Stomach (tissue), 19 donors: ENCODE measurements at places on chromosomes 5 and 9. TPM values are rescaled to one million over a fixed set of nuclear protein-coding genes. Genes with fewer than 3 reads are reported as not detected.

DNA sequence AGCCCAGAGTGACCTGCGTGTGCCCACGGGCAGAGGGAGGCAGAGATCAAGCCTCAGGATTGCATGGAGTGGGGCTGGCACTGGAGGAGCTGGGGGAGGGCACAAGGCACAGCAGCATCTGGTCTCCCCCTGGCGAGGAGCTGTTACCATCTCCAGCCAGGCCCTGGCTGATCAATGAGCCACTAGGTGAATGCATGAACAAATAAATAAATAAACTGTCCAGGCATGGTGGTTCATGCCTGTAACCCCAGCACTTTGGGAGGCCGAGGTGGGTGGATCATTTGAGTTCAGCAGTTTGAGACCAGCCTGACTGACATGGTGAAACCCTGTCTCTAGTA is 14.3 kb upstream of the PSMB7 start:
- H3K27ac ChIP-seq, result no peak overlapping the region
- DNase-seq, result no peak
- no peaks in the 10 kb centered on the region for H3K27me3 ChIP-seq

- peak overlapping the region; percentile 49 for H3K27ac ChIP-seq
- H3K36me3 ChIP-seq, result peaks cover 25% of the 10 kb centered on the region
- H3K4me1 ChIP-seq, result peaks cover 56% of the 10 kb centered on the region
- no peaks in the 10 kb centered on the region for H3K27me3 ChIP-seq
- no peak overlapping the region for H3K4me3 ChIP-seq
These were observed 3.9 kb downstream of the ALAD start for GRCh38 chr9:113397203-113397631.

The FAM151B gene
- 0.58 TPM for total RNA-seq

DNA sequence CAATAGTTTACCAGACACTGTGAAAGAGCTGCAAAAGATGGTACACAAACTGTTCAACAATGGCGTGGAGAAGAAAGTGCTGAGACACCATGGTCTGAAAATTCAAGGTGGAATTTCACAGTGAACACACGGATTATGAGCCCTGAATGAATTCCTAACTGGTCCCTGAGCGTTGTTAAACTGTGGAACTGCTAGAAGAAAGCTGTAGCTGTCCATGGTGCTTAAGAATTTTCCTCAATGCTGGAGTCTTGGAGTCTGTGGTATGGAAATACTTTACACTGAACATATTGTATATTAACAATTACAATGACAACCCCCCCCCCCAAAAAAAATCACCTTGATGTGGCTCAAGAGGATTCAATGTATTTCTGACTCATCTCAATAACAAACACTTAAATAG is 68.5 kb downstream of the SLC24A2 start:
- peak; percentile 65 for DNase-seq
- no peak overlapping the region for H3K4me3 ChIP-seq
- H3K27me3 ChIP-seq, result no peaks in the 10 kb centered on the region
- no peaks in the 10 kb centered on the region for H3K36me3 ChIP-seq
- no peak overlapping the region for H3K27ac ChIP-seq

- H3K4me1 ChIP-seq, result no peaks in the 10 kb centered on the region
- H3K27me3 ChIP-seq, result no peaks in the 10 kb centered on the region
- DNase-seq, result no peak
- H3K27ac ChIP-seq, result no peak overlapping the region
- no peaks in the 10 kb centered on the region for H3K36me3 ChIP-seq
These were observed 41.1 kb upstream of the TEX48 start for GRCh38 chr9:114722937-114723620.

DNA sequence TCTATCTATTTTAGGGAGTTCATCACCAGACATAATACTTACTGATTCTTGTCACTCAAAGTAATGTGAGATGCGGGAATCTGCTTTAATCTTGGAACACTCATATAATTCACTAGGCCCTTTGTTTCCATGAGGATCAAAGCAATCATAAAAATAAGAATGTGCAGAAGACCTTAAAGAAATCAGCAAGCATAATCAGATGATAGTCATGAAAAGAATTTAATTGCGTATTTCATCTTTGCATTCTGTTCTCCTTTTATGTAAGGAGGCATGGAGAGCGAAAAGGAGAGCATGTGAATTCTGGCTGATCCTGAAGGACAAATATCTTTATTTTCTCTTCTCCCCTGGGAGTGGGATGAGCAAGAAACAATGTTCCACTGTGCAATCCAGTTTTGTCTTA is 128.0 kb downstream of the RAB3C start:
- H3K27ac ChIP-seq, result no peak overlapping the region
- H3K4me3 ChIP-seq, result no peak overlapping the region
- no peaks in the 10 kb centered on the region for H3K36me3 ChIP-seq
- no peaks in the 10 kb centered on the region for H3K4me1 ChIP-seq
- no peak for DNase-seq

The FST gene
- 1.8 TPM for total RNA-seq

DNA sequence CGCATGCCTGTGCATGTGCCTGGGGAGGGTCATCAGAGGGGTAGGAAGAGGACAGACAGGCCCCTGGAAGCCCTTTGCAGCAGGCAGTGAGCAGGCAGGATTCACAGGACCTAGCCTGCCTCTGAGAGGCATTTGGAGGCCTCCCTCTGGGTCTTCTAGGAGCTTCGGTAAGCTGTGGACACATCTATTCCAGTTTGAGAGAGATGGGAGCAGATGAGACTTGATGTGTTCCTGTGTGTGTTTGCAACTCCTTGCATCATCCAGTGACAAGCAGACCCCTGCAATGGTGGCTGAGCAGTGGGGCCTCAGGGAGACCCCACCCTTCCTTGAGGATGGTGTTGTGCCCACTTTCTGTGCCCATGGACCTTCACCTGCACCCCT is 64.0 kb downstream of the GADD45G start:
- H3K27me3 ChIP-seq, result no peaks in the 10 kb centered on the region
- H3K36me3 ChIP-seq, result no peaks in the 10 kb centered on the region
- H3K4me1 ChIP-seq, result peaks cover 38% of the 10 kb centered on the region
- H3K27ac ChIP-seq, result peak overlapping the region; percentile 82
- no peak overlapping the region for H3K4me3 ChIP-seq

- no peak overlapping the region for H3K27ac ChIP-seq
- H3K27me3 ChIP-seq, result no peaks in the 10 kb centered on the region
- H3K4me3 ChIP-seq, result no peak overlapping the region
These were observed 92.0 kb upstream of the IRX4 start for GRCh38 chr5:1974501-1975405.

DNA sequence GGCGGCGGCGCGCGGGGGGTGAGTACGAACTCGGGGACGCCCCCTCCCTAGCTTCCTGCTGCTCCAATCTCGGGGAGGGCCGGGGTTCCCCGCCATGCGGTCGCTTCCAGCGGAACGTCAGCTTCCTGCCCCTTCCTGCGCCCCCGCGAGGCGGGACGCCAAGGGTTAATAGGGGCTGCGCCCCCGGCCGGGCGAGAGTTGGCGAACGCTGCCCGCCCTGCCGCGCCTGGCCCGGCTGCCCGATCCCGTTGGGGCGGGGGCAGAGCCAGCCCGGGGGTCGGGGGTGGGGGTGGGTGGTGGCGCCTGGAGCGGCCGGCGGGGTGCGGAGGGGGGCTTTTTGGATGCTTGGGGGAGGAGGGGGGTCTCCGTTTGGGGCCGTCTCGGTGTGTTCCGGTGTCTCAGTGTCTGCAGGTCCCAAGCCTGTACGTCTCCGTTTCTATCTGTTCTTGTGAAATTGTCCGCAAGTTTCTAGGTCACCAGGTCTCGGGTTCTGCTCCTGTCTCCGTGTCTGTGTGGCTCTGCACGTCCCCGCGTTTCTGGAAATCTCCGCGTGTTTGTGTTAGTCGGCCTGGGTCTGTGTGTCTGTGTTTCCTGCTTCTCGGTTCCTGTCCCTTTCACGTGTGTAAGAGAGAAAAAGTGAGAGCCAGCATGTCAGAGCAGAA is 789 bp downstream of the COL27A1 start:
- H3K27me3 ChIP-seq, result peaks cover 7% of the 10 kb centered on the region
- H3K27ac ChIP-seq, result peak overlapping the region; percentile 69
- peak overlapping the region; percentile 71 for H3K4me3 ChIP-seq
- H3K36me3 ChIP-seq, result no peaks in the 10 kb centered on the region

GRCh38 chr9:133335924-133336811 is at the start of gene SURF6:
TSS of gene SURF6 (minus strand) at chr9:133336188. CDS start at chr9:133336132, 56 bp downstream.
- peak within 1 kb of the TSS; percentile 94 for H3K4me3 ChIP-seq
- peak within 1 kb of the TSS; percentile 77 for H3K27ac ChIP-seq
- H3K4me1 ChIP-seq, result peaks cover 31% of the 10 kb centered on the region

The ARL10 gene
- 2.9 TPM for total RNA-seq

GRCh38 chr9:121818016-121818661 is 166.7 kb downstream of the DAB2IP start:
- no peak overlapping the region for H3K27ac ChIP-seq
- peaks cover 3% of the 10 kb centered on the region for H3K4me1 ChIP-seq
- no peaks in the 10 kb centered on the region for H3K27me3 ChIP-seq

DNA sequence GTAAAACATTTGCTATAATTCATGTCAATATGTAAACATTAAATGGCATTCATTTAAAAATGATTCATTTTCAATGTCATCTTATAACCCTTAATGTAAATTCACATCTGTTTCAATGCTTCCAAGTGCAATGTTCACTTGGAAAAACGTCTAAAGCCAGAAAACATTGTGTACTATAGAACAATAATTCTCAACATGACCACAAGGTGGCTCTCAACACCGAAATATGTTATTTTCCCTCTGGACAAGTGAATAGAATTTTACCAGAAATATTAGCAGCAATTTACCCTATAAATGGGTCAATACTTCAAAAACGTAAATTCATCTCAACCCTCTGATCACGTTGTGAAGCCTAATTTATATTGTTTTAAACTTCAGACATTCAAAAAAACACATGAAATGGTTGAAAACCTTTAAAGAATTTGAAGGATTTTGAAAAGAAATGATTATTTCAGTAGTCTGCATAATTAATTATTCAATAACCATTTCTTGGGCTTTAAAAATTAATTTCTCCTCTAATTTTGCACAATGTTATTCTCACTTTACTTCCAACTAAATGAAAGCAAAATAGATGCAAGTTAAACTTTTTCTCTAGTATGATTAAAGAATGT is 11.0 kb downstream of the CDH10 start:
- H3K27ac ChIP-seq, result no peak overlapping the region
- no peaks in the 10 kb centered on the region for H3K27me3 ChIP-seq
- no peak for DNase-seq
- H3K36me3 ChIP-seq, result no peaks in the 10 kb centered on the region
- no peaks in the 10 kb centered on the region for H3K4me1 ChIP-seq

DNA sequence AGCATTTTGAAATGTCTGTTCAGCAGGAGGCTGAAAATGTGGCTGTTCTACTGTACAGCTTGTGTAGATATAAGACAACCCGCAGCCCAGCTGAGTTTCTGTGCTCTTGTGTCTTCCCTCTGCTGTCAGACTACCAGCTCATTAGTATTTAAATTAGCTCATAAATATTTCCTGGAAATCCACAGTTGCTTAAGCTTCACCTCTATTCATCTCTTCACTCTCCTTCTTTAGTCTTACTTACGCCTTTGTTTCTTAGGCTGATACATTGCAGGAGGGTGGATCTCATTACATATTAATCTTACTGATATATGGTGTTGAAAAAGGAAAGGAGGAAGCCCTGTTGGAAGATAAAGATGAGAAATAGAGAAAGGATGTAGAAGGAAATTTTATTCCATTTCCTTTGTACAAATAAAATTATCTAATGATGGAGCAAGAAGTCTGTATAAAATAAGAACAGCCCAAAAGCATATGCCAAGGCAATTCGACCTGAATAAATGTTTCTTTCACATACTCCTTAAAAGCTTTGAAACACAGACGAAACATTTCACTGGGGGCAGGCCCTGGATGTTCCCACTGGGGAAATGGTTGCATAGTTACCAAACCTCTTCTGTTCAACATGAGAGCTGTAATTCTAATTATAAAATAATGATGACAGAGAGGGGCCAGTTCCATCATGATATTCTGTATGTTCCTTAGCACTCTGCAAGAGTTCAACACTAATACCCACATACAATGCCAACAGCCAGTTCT is 111.8 kb upstream of the APC start:
- H3K36me3 ChIP-seq, result no peaks in the 10 kb centered on the region
- H3K27ac ChIP-seq, result no peak overlapping the region
- no peak for DNase-seq
- no peak overlapping the region for H3K4me3 ChIP-seq
- no peaks in the 10 kb centered on the region for H3K4me1 ChIP-seq
- H3K27me3 ChIP-seq, result no peaks in the 10 kb centered on the region

DNA sequence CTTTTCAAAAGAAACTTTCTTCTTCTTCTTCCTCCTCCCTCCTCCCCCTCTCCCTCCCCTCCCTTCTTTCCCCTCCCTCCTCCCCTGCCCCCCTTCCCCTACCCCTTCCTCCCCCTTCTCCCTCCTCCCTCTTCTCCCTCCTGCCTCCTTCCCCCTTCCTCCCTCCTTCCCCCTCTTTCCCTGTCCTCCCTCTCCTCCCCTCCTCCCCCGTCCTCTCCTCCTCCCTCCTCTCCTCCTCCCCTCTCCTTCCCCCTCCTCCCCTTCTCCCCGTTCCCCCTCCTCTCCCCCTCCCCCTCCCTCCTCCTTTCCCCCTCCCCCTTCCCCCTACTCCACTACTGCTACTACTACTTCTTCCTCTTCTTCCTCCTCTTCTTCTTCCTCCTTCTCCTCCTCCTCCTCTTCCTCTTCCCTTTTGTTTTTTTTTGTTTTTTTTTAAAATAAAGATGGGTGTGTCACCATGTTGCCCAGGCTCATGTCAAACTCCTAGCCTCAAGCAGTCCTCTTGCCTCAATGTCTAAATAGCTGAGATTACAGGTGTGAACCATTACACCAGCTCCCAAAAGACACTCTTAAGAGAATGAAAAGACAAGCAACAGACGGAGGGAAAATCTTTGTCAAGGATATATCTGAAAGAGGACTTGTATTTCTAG is 87.5 kb downstream of the SCAMP1 start:
- peaks cover 18% of the 10 kb centered on the region for H3K36me3 ChIP-seq
- H3K4me3 ChIP-seq, result no peak overlapping the region
- no peak for DNase-seq
- H3K4me1 ChIP-seq, result no peaks in the 10 kb centered on the region
- no peak overlapping the region for H3K27ac ChIP-seq
- no peaks in the 10 kb centered on the region for H3K27me3 ChIP-seq

GRCh38 chr9:100426530-100427365 is at the start of gene MSANTD3:
TSS of gene MSANTD3 (plus strand) at chr9:100427143. CDS start at chr9:100441939, 14,796 bp downstream.
- H3K4me3 ChIP-seq, result peak within 1 kb of the TSS; percentile 89
- peak within 1 kb of the TSS; percentile 96 for H3K27ac ChIP-seq
- H3K36me3 ChIP-seq, result no peaks in the 10 kb centered on the region
- H3K4me1 ChIP-seq, result peaks cover 37% of the 10 kb centered on the region
- DNase-seq, result peak; percentile 91
- H3K27me3 ChIP-seq, result no peaks in the 10 kb centered on the region

GRCh38 chr9:136546697-136547501 is 1.1 kb upstream of the NOTCH1 start:
- peaks cover 87% of the 10 kb centered on the region for H3K4me1 ChIP-seq
- peak overlapping the region; percentile 96 for H3K27ac ChIP-seq
- H3K4me3 ChIP-seq, result peak overlapping the region; percentile 90
- DNase-seq, result peak; percentile 83

DNA sequence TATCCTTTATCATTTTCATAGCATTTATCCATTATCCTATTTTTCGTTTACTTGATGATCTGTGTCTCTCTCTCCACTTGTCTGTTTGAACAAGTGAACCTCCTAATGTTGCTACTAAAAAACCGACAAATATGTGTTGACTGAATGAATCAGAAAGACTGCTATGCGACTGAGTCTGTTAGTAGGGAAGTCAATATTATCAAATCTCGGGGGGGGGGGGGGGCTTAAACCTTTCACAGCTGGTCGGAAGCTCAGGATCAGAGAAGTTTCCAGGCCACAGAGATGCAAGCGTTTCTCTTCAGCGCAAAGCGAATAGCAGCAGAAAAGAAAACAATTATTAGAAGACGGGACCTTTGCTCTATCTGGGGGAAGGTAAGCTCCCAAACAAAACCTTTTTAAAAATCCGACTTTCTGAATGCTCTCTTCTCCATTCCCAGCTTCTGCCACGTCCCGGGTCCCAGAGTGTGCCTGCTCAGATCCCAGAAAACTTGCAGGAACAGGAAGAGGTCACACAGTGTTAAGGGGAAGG is 412 bp downstream of the RIOK2 start:
- H3K4me3 ChIP-seq, result peak overlapping the region; percentile 79
- no peak for DNase-seq
- H3K27ac ChIP-seq, result peak overlapping the region; percentile 92
- H3K36me3 ChIP-seq, result peaks cover 17% of the 10 kb centered on the region
